Muscle of leg (tissue), 16 donors: ENCODE measurements at places on chromosomes 13 and 19. TPM values are rescaled to one million over a fixed set of nuclear protein-coding genes. Genes with fewer than 3 reads are reported as not detected.

GRCh38 chr13:110646442-110647364 lies 31.4 kb downstream of the NAXD start:
- H3K36me3 ChIP-seq = peaks cover 51% of the 10 kb centered on the region
- H3K4me1 ChIP-seq = peaks cover 10% of the 10 kb centered on the region
- DNase-seq = no peak
- H3K27ac ChIP-seq = no peak overlapping the region

- no peak overlapping the region for H3K27ac ChIP-seq
- no peak for DNase-seq
- H3K4me1 ChIP-seq = no peaks in the 10 kb centered on the region
- H3K36me3 ChIP-seq = no peaks in the 10 kb centered on the region
- no peak overlapping the region for H3K4me3 ChIP-seq
Measured at GRCh38 chr19:46241626-46242025, 12.1 kb downstream of the IGFL1 start.

GRCh38 chr13:33014291-33014690 lies 1.9 kb upstream of the KL start:
- no peak overlapping the region for H3K27ac ChIP-seq
- DNase-seq = no peak
- no peak overlapping the region for H3K4me3 ChIP-seq
- no peaks in the 10 kb centered on the region for H3K36me3 ChIP-seq
- peaks cover 26% of the 10 kb centered on the region for H3K27me3 ChIP-seq
- H3K4me1 ChIP-seq = peaks cover 12% of the 10 kb centered on the region

GRCh38 chr19:40154121-40154680 lies 37.0 kb upstream of the MAP3K10 start:
- no peak overlapping the region for H3K4me3 ChIP-seq
- DNase-seq = no peak
- no peaks in the 10 kb centered on the region for H3K27me3 ChIP-seq
- no peaks in the 10 kb centered on the region for H3K36me3 ChIP-seq
- no peaks in the 10 kb centered on the region for H3K4me1 ChIP-seq

- no peak for DNase-seq
- no peaks in the 10 kb centered on the region for H3K36me3 ChIP-seq
- peaks cover 74% of the 10 kb centered on the region for H3K27me3 ChIP-seq
- peaks cover 22% of the 10 kb centered on the region for H3K4me1 ChIP-seq
- H3K4me3 ChIP-seq = no peak overlapping the region
Measured at GRCh38 chr19:49058562-49058961, 1.0 kb upstream of the CGB7 start.

DNA sequence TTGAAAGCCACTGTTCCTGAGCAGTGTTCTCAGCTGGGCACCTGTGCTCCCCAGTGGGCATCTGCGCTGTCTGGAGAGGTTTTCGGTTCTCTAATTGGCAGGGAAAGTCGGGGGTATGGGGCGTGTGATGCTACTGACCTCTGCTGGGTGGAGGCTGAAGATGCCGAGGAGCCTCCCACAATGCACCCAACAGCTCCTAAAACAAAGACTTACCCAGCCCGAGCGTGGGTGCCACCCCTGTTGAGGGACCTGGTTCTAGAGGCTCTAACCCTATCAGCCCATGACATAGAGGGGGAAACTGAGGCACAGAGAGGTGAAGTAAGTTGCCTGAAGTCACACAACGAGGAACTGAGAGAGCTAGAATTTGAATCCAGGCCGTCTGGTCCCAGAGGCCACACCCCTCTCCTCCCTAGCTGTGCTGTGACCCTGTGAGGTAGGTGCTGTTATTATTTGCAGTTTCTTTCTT lies 2.3 kb downstream of the SPACA4 start:
- H3K36me3 ChIP-seq = no peaks in the 10 kb centered on the region
- no peak overlapping the region for H3K4me3 ChIP-seq
- H3K27me3 ChIP-seq = no peaks in the 10 kb centered on the region
- H3K27ac ChIP-seq = no peak overlapping the region
- H3K4me1 ChIP-seq = peaks cover 4% of the 10 kb centered on the region

- no peak overlapping the region for H3K27ac ChIP-seq
- peaks cover 16% of the 10 kb centered on the region for H3K4me1 ChIP-seq
- H3K36me3 ChIP-seq = peaks cover 2% of the 10 kb centered on the region
- no peak overlapping the region for H3K4me3 ChIP-seq
Measured at GRCh38 chr13:113059891-113060290, 45.7 kb upstream of the F7 start.

GRCh38 chr13:42688821-42689220 lies 92.6 kb upstream of the FAM216B start:
- no peak overlapping the region for H3K4me3 ChIP-seq
- DNase-seq = no peak
- no peaks in the 10 kb centered on the region for H3K4me1 ChIP-seq
- no peaks in the 10 kb centered on the region for H3K27me3 ChIP-seq
- no peak overlapping the region for H3K27ac ChIP-seq
- H3K36me3 ChIP-seq = no peaks in the 10 kb centered on the region

DNA sequence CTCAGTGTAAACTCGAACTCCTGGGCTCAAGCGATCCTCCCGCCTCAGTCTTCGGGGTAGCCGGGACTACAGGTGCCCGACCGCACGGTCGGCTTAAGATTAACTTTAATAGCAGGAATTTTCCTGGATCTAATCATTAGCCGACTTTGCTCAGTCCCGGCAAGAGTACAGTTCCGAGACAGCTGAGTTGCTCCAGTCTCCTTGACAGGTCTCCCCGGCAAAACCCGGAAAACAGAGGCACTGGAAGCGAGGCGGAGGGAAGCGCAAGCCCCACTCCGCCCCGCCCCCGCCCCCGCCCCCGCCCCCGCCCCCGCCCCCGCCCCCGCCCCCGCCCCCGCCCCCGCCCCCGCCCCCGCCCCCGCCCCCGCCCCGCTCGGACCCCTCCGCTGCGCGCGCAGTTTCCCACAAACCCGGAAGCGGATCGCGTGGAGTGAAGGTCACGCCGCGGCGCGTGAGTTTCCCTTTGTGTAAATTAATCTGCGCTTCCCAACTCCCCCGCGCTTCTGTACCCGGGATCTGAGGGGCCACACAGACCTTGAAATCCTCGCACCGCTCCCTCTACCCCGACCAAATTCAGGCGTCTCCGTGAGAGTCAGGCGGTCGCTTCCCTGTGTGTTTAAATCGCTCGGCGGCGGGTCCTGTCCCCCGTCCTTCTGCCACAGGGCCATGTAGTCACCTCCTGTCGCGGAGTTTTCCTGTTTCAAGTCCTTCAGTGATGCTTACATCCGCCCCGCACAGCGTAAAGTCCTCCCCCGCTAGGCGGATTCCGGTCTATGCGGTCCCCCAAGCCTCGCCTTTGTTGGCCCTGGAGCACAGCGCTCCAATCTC lies at the start of gene ZNF480:
ZNF480 (plus strand) TSS at position 397 of the 828 bp plus-strand sequence. CDS start 3,244 bp downstream, outside the sequence.
- peak within 1 kb of the TSS; percentile 99 for H3K27ac ChIP-seq
- DNase-seq = peak; percentile 90
- H3K36me3 ChIP-seq = peaks cover 21% of the 10 kb centered on the region
- H3K27me3 ChIP-seq = no peaks in the 10 kb centered on the region
- peak within 1 kb of the TSS; percentile 98 for H3K4me3 ChIP-seq
- peaks cover 14% of the 10 kb centered on the region for H3K4me1 ChIP-seq

DNA sequence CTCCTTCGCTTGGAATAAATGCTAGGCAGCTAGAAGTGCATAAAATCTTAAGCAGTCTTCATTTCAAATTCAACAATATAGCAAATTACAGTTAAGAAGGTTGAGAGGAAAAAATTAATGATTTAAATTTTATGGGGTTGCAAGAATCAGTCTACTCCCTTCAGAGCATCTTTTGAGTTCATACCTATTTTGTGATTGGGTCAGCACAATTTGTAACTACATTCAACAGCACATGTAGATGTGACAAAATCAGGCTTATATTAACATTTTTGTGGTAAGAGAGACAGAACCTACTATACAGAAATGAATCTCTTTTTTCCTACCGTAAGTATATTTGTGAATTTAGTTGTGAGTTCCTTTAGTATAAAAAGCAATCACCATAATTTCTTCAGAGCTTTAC lies 520.6 kb upstream of the HTR2A start:
- no peaks in the 10 kb centered on the region for H3K27me3 ChIP-seq
- no peak overlapping the region for H3K27ac ChIP-seq
- no peak for DNase-seq
- H3K4me1 ChIP-seq = no peaks in the 10 kb centered on the region

The APOC4 gene
- not detected for total RNA-seq

The PRKCG gene
- total RNA-seq = not detected
